Cardiac septum (tissue), 1 donor: ENCODE measurements at places on chromosomes 11 and 22. TPM values are rescaled to one million over a fixed set of nuclear protein-coding genes. Genes with fewer than 3 reads are reported as not detected.
A peak's percentile ranks its signal among the peaks of the same experiment; 100 is the strongest.

- DNase-seq: no peak
Observed at GRCh38 chr11:86579406-86579731, 93.0 kb downstream of the ME3 start.

DNA sequence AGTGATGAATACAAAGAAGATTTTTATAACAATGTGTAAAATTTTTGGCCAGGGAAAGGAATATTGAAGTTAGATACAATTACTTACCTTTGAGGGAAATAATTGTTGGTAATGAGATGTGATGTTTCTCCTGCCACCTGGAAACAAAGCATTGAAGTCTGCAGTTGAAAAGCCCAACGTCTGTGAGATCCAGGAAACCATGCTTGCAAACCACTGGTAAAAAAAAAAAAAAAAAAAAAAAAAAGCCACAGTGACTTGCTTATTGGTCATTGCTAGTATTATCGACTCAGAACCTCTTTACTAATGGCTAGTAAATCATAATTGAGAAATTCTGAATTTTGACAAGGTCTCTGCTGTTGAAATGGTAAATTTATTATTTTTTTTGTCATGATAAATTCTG, 5.3 kb downstream of the BIRC3 start:
- no peak for DNase-seq

DNA sequence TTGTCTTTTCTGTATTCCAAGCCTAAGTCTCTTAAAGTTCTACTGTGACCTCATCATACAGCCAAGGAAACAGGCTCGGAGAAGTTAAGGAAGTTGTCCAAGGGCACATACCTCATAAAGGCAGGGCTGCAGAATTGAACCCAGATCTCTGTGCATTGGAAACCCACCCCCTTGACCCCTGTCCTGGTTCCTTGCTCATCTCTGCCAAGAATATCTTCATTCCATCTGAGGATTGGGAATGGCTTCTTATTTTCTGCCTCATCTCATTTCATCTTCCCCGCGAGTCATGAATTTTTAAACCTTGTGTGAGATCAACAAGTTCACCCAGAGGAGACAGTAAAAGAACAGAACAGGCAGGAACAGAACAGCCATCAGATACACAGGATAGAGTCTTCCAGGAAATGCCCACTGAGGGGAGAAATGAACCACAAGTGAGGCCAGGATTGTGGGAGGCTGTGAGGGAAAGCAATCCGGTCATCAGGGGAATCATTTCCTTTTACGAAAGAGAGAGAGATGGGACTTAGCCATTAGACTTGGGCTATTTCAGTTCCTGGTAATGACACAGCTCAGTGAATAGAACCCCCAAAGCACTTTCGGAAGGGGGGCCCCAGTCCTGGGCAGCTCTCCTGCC, 34.4 kb upstream of the LRRC10B start:
- no peak for DNase-seq

- no peak for DNase-seq
Observed at GRCh38 chr22:17422736-17423343, 53.6 kb downstream of the CECR2 start.

DNA sequence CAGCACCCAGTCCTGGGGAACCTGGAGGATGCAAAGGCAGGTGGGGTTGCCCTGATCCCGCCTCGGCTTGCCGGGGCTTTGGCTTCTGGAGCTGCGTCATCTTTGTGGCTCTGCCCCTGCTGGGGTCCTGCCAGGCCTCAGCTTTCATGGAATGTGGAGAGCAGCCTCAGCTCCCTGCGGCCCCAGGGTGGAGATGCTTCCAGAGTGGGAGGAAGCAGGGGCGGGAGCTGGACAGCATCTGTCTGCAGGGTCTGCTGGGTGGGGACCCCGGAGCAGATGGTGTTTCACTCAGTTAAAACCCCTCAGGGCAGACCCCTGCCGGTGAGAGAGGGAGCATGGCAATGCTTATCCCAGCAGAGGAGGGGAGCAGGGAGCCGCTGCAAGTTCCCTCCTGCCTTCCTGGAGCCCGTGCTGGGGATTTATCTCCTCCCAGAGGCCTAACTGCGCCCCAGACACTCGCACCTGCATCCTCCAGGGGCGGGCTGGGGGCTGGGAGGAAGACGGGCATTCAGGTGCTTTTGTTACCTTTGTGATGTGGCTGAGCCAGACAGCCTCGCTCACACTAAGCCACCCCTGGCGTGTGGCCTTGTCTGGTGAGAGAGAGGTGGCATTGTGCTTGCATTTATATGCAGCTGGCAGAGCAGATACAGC, 15.7 kb downstream of the GRIK4 start:
- no peak for DNase-seq

DNA sequence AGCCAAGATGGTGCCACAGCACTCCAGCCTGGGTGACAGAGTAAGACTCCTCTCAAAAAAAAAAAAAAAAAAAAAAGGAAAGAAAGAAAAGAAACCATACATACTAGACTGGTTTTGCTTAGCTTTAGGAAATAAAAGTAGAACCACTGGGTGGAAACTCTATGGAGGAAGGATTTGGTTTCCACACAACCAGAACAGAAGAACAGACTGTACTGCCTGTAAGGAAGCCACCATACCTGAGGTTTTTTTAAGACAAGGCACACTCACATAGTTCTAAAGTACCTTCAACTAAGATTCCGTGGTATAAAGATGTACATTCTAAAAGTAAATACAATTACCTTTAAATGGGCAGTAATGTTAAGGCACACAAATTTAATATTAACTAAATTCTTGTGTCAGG, 58.6 kb downstream of the NUP98 start:
- no peak for DNase-seq

- no peak for DNase-seq
Observed at GRCh38 chr11:27183672-27184457, 143.2 kb downstream of the BBOX1 start.

DNA sequence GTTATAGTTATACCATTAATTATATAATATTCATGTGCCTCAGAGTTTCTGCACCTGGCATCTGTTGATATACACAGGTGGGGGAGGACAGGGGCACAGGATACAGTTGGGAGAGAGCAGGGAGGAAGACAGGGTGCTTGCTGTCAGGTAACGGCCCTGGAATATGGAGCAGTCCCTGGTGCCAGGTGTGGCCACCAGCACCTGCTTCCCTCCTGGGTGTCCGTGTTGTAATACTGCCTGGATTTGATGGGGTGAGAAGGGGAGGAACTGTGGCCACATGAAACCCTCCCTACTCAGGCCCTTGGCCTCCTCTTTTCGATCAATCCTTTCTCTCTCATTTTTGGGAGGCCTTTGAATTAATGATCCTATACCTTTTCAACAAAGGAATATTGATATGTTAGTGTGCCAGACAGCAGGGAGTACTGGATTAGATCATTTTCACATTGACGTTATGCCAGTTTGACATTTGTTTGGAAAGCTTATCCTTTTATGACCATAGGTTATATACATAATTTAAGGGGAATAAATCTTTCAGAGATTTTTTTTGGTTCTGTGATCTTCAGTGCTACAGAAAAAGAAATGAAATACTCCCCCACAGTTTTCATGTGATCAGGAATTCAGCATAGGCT, 88.6 kb downstream of the TEAD1 start:
- DNase-seq: no peak

- no peak for DNase-seq
Observed at GRCh38 chr11:22597062-22597461, 28.6 kb downstream of the FANCF start.

DNA sequence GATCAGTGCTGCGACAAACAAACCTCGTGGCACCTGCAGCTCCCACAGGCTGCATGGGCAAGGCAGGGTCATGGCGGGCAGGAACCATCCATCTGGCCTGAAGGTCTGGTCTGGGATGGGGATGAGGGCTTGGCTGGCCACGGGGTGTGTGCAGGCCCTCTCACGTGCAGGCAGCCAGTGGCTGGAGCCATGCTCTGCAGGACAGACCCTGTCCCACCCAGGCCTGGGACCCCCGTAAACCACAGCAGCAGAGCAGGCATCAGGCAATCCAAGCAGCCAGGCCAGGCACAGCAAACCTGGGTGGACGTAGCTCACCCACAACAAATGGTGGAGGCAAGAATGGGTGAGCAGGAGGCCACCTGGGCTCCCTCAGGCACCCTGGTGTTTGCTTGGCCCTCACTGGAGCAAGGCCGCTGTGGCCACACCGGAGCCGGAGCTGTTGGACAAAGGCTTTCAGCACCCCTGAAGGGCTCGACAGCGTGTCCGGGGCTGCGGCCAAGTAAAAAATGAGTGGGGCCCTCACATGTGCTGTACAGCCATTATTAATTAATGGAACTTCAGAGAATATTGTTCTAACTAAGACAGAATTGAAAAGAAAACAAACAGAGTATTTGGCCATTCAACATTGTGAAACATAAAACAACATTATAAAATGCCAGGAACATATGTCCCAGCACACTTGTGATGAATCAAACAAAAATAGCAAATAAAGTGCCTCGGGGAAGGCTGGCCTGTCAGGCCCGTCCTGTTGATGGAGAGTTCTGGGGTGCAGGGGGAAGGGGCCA, 24.0 kb upstream of the GNB1L start:
- peak; percentile 66 for DNase-seq

DNA sequence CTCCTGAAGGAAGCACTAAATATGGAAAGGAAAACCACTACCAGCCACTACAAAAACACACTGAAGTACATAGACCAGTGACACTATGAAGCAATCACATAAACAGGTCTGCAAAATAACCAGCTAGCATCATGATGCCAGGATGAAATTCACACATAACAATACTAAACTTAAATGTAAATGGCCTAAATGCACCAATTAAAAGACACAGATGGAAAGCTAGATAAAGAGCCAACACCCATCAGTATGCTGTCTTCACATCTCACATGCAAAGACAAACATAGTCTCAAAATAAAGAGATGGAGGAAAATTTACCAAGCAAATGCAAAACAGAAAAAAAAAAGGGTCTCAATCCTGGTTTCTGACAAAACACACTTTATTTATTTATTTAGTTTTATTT, 171.7 kb downstream of the TTC28 start:
- no peak for DNase-seq

- no peak for DNase-seq
Observed at GRCh38 chr22:32776802-32777201, 24.7 kb upstream of the TIMP3 start.

SHISAL1 gene
- total RNA-seq: 0.70 TPM

DUSP18 gene
- 3.4 TPM for total RNA-seq

DNA sequence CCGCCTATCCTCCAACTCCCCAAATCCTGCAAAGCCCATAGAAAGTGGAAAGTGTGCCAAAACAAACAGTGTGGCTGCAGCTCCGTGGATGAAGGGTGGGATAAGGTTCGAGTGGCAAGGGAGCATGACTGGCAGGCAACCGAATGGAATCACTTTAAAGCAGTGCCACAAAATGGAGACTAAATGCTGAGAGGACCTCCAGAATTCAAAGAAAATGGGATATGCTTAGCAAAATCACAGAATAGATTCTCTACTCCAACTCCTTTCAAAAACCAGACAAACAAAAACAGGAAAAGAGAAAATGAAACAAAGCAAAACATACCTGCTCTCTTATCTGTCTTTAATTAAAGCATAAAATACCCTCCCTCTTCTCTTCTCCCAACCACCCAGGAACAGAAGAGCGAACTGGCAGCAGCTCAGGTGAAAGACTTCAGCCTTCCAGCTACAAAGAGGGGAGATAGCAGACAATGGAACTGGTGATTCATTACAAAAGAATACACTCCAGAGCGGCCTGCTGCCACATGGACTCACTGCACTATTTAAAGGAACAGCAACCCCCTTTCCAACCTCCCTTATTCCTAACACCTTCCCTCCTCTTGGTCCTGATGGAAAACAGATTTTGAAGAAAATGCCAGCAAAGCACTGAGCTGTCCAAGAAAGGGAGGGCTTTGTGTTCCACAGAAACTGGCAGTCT, 118.5 kb downstream of the APOL5 start:
- DNase-seq: no peak

GRCh38 chr11:124152770-124153407, 30.3 kb upstream of the OR10D3 start:
- no peak for DNase-seq

LMO2 gene
- total RNA-seq: 10.9 TPM

DNA sequence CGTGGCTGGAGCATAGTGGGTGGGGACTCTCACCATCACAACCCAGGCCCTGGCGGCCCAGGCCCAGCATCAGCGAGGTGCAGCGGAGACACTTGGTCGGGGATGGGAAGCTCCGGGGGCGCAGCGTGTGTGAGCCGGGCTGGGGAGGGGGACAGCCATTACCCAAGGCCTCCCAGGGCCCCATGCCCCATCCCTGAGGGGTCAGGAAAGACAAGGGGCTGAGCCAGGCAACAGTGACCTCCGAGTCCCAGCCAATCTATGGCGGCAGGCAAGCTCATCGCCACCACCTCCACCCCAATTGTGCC, 11.3 kb downstream of the CDC42BPG start:
- DNase-seq: no peak

DNAJC4 gene
- total RNA-seq: 51.9 TPM

- DNase-seq: no peak
Observed at GRCh38 chr11:85737738-85738137, 51.7 kb upstream of the CCDC89 start.

MIOX gene
- not detected for total RNA-seq

DNA sequence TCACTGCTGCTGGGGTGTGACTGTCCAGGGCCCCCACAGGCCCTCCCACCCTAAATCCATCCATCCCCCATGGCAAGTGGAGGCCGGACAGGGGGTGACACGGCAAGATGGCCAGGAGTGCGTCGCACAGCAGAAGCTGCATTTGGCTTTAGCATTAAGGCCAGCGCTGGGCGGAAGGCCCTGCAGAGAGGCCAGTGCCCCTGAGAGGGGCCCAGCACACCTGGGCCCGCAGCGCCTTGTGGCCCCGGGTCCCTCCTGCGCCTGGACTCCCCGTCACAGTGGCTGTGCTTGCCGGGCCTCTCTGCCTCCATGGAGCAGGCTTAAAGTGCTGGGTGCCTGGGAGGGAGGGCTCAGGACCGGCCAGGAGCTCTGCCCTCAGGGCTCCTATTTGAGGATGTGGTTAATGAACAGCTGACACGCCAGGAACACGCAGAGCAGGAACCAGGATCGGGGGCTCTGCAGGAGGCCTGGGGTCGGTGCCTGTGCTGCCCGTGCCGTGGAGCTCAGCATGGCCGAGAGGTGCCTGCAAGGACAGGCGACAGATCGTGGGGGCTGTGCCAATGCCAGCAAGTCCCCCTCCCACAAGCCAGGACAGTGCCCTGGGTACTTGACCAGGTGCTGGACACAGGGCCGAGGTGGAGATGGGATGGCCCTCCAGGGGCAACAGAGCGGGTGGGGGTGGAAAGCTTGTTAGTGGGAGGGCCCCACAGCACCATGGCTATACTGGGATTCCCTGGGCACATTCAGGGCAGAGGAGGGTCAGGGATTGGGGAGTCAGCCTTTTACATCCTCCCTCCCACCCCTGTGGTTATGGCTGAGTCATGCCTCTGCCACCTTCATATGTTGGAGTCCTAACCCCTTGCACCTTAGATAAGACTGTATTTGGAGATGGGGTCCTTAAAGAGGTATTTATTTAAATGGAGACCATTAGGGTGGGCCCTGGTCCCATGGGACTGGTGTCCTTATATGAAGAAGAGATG, 30.9 kb upstream of the CARS1 start:
- DNase-seq: peak; percentile 59
